Stimulated activated CD4-positive, alpha-beta T cell treated with anti-CD3 and anti-CD28 coated beads, Interleukin-4, amount 100 ng/mL, for 24 hours (primary cell): ENCODE measurements at places on chromosomes 13 and 19.

DNA sequence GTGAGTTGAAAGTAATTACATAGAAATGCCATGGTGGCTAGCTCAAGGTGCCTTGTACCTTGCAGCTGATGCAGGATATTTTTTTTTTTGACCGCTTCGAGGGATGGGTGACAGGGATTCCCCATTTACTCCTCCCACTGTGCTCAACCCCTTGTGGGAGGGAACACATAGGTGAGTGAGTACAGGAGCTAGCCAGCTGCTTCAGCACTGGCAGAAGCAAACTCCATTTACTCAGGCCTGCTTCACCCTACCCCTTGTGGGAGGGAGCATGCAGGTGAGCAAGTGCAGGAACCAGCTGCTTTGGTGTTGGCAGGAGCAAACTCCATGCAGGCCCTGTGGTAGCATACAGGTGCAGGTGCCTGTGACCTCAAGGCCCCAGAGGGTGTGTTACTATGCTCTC lies 330.1 kb downstream of the TDRD3 start:
- no peak for DNase-seq

DNA sequence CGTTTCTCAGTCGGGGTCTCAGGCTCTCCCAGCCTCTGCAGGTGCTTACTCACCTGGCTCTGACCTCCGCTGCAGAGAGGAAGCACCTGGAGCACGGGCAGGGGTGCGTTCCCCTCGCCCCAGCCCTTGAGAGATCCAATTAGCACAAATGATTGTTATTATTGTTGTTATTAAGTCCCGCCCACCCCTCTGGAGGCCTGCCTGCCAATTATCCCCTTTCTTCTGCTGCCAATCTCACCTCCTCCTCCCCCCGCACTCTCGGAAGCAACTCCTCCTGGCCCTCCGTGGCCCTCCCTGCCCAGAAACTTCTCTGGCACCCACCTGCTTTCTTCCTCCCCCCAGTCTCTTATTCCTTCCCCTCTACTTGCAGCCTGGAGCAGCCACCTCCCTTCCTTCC lies 8.8 kb downstream of the ZNF787 start:
- DNase-seq, result no peak

- no peak for DNase-seq
Observed at GRCh38 chr19:46901701-46902401, 41.1 kb downstream of the ARHGAP35 start.

DNA sequence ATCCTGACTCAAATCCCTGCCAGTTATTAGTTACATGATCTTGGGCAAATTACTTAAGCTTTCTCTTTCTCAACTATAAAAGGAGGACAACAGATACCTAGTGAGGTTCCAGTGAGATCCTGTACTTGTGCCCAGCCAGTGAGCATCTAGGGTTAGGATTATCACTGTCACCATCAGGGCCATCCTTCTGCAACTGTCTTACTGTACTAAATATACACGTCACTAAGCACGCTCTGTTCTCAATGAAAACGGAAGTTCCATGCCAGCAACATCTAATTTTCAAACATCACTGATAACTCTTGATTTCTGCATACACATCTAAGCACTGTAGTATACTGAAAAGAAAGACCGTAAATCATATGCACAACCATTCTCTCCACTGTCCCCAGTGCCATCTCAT lies 70.0 kb downstream of the FOXO1 start:
- no peak for DNase-seq

- DNase-seq, result no peak
Observed at GRCh38 chr19:48968179-48968661, 3.1 kb downstream of the FTL start.

DNA sequence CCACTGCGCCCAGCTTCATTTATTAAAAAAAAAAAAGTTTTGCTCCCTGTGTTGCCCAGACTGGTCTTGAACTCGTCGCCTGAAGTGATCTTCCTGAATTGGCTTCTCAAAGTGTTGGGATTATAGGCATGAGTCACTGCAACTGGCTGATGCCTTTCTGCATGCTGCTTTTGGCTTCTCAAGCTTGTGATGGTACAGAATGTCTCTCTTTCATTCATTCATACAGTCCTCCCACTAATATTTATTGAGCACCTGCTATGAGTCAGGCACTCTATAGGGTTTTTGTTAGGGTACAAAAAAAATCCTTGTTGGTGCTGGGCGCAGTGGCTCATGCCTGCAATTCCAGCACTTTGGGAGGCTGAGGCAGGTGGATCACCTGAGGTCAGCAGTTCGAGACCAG lies 9.0 kb downstream of the TSPAN16 start:
- DNase-seq, result no peak

DNA sequence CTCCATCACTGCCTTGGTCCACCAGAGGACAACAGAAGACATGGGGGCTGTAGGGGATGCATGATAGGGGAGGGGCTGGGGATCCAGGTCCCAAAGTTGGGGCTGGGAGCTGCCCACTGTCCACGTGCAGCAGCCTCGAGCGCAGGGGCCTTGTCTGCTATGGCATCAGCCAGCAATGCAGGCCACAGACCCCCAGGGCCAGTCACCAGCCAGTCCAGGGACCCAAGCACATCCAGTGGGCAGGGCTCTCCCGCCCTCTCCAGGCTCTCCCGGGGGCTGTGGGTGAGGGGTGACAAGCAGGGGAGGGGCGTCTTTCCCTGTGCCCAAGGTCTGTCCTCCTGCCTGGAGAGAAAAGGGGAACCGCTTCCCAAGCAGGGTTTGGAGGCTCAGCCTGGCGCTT lies 32.8 kb downstream of the PEPD start:
- DNase-seq, result no peak

- no peak for DNase-seq
Observed at GRCh38 chr13:64845110-64845509, 2385.0 kb downstream of the PCDH9 start.

- no peak for DNase-seq
Observed at GRCh38 chr13:23963184-23963931, 66.1 kb upstream of the C1QTNF9B start.

GRCh38 chr19:18788529-18789421 lies 2.3 kb downstream of the COMP start:
- no peak for DNase-seq

DNA sequence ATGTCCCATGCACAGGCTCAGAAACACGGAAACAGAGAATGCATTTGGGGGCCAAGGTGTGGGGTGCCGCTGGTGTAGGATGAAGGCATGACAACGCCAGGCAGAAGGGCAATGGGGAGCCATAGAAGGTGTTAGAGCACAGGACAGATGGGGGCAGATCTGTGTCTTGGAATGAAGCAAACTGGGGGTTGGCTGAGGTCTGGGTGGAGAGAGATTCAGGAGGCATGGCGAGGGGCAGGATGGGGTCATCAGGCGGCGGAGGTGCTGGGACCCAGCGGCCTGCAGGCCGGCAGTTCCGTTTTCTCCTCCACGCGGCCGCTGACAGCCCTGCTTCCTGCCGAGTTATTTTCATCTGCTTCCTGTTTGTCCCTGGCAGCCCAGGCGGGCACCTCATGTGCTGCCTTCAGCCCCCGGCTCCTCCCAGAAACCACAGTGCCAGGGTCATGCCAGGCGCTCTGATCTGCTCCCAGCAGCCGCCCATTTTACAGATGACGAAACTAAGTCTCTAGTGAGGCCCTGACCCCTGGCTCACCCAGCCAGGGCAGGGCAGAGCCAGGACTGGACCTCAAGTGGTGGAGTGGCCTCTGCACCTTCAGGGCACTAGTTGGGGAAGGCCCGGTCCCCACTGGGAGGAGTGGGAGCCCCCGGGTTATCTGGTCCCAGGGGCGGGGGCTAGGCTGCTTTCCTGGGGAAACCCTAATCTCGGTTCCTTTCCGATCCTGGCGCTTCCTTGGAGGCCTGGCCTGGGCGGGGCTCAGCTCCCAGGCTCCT lies 2.2 kb downstream of the ARHGAP45 start:
- peak; percentile 60 for DNase-seq

- no peak for DNase-seq
Observed at GRCh38 chr13:103354171-103354570, 288.0 kb upstream of the SLC10A2 start.

DNA sequence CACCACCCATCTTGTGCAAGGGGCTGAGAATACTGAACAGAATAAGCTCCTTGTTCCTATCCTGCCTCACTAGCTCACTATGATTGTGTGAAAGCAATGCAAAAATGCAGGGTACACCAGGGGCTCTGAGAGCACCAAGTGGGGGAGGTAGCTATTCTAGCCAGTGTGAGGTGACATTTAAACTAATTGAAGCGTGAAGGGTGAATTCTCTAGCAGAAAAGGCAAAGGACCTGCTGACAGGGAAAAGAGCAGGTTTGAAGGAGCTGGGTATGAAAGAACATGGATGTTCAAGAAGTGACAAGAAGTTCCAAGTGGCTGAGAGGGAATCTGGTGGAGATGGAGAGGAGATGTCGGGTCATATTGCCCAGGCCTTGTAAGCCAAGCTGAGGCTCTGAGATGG lies 64.2 kb downstream of the SIAH3 start:
- no peak for DNase-seq

DNA sequence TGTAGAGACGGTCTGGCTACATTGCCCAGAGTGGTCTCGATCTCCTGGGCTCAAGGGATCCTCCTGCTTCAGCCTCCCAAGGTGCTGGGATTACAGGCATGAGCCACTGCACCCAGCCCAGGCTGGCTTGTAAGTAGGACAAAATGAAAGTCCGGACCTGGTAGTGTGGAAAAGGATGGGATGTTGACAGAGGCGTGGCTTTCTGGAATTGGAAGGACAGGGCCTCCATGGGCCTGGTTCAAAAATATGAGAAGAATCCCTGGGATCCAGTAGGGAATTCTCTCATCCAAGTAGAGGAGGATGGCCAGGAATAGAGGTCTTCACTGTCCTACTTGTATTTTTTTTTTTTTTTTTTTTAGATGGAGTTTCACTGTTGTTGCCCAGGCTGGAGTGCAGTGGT lies 64.9 kb downstream of the TRPM4 start:
- no peak for DNase-seq
